ENCODE measurements at places on chromosomes 7 and 10. TPM values are rescaled to one million over a fixed set of nuclear protein-coding genes. Genes with fewer than 3 reads are reported as not detected.

DNA sequence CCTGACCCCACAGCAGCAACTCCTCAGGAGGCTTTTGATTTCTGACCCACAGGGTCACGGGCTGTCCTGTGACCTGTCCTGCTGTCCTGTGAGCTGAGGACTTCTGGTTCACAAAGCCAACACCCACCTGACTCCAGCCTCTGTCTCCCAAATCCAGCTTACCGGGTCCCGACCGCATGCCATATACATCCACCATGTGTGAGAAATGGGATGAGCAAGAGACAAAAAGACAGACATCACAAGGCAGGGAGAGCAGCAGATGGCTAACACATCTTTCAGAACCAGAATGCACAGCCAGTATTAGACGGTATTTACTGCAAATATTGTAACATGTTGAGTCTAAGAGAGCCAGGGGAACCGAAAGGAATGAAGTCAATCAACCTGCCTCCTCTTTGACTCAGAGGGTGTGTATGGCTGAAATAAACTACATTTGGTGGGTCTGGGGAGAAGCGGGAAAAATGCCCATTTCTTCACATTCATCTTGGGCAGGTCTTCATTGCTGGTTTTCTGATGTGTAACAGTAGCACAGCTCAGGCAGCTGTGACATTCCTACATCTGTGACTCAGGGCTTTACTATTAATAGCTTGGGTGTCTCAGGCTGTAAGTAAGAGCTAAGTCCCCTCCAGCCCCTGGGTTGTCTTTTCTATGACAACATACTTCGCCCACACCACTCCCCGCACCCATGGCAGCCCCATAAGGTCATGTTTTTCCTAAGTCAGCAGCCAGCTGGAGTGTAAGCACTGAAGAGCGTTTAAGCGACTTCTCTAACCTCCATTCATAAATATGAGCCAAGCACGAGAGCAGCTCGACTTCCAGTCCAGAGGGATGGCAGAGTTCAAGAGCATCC, 25.0 kb downstream of the ABLIM1 start:
- DNase-seq, result peak; percentile 64

GRCh38 chr7:124489925-124490324, 275.7 kb downstream of the GPR37 start:
- no peak for DNase-seq

DNA sequence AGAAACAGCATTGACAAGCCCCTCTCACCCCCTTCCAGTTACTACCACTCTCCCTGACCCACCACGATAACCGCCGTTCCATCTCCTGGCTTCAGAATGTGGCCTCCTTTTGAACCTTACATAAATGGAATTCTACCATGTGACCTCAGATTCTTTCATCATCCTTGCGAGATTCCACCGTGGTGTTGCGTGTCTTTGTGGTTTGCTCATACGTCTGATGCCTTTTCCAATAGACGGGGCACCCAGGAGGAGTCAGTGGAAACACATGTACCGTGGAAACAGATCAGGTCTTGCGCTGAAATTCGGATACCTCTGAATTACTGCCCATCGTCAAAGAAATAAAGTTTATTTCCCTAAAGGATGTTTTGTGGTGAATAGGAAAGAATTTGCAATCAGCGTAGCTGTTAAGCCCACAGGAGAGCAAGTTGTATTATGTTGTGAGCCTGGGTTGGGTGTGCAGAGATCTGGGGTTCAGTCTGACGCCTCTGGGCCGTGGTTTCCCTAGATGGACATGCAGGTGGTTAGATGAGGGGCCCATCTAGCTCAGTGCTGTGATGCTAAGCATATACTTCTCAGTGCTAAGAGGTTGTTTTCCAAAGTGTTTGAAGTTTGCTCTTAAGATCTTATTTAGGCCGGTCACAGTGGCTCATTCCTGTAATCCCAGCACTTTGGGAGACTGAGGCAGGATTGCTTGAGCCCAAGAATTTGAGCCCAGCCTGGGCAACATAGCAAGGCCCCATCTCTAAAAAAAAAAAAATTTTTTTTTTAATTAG, 29.1 kb downstream of the GTF2IRD1 start:
- DNase-seq, result peak; percentile 55

- DNase-seq, result no peak
Measured at GRCh38 chr10:12788277-12788676, 213.2 kb downstream of the CCDC3 start.

Gene SLC18A3
- total RNA-seq, result not detected

Data from right lobe of liver (tissue), 6 donors.